ENCODE measurements at places on chromosomes 11 and 22.

DNA sequence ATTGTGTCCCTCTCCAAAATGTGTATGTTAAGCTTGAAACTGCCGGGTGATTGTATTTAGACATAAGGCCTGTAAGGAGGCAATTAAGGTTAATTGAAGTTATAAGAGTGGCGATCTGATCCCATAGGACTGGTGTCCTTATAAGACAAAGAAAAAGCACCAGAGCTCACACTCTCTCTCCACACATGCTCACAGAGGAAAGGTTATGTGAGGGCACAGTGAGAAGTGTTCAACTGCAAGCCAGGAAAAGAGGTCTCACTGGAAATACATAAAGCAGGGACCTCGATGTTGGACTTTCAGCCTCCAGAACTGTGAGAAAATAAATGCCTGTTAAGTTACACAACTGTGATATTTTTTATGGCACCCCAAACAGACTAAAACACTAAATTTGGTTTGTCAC lies 1233.8 kb upstream of the CNTN5 start:
- no peak for DNase-seq

- DNase-seq, result peak; percentile 53
Measured at GRCh38 chr22:20783844-20784723, 10.2 kb downstream of the SERPIND1 start.

GRCh38 chr22:19352217-19352616 lies 60.7 kb upstream of the CLTCL1 start:
- no peak for DNase-seq

GRCh38 chr11:11710556-11710955 lies 88.8 kb upstream of the GALNT18 start:
- DNase-seq, result no peak

GRCh38 chr11:94089341-94089740 lies 39.3 kb upstream of the PANX1 start:
- no peak for DNase-seq

- DNase-seq, result no peak
Measured at GRCh38 chr11:68166969-68167368, 45.8 kb upstream of the CHKA start.

DNA sequence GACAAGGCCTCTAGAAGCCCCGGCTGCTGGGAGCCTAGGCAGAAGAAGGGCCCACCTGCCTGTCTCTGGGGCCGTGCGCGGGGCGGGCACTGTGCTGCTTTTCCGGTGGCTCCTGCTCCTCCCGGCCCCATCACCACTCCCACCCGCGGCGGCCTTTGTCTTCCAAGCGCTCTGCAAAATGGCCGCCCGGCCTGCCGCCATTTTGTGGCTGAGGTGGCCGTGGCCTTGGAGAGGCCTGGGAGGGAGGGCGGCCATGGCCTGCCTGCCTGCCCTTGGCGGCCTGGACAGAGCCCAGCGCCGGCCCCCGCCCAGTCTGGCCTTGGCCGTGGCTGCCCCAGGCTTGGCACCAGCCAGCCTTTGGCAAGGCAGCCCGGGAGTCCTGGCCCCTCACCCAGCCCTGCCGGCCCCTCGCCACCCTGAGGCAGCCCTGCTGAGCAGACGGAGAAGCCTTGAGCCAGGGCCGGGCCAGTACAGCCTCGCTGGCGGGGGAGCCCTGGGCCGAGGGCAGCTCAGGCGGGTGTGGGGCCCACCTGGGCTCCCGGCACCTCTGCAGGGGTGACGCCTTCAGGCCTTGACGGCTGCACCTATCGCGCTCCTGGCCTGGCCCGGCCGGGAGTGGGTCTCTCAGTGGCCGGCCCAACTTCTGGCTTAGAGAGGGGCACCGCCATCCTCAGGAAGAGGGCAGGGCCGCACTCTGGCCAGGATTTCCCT lies 46.0 kb upstream of the PPARA start:
- no peak for DNase-seq

- DNase-seq, result no peak
Measured at GRCh38 chr11:60214386-60214785, 28.6 kb downstream of the MS4A4E start.

DNA sequence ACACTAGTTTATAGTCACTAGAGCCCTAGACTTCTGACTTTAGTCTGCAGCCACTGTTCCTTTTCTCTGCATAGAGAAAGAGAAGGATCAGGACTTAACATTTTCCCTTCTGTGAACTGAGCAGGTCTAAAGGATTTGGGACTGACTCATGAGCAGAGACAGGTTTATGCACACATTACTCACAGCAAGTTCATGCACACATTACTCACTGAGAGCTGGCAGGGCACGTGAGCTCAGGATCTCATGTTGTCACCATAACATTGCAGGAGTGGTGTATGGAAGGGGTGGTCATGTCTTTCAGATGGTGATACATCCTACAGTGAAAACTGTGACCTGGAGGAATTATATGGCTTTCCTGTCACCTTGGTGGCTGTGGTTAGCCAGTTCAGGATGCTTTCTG lies 56.4 kb downstream of the CEP164 start:
- no peak for DNase-seq

All from GM19239 (cell line).